HEK293T (cell line): ENCODE measurements at places on chromosomes 5 and 9.

GRCh38 chr5:151205411-151205810 is 18.5 kb downstream of the CCDC69 start:
- DNase-seq: no peak

DNA sequence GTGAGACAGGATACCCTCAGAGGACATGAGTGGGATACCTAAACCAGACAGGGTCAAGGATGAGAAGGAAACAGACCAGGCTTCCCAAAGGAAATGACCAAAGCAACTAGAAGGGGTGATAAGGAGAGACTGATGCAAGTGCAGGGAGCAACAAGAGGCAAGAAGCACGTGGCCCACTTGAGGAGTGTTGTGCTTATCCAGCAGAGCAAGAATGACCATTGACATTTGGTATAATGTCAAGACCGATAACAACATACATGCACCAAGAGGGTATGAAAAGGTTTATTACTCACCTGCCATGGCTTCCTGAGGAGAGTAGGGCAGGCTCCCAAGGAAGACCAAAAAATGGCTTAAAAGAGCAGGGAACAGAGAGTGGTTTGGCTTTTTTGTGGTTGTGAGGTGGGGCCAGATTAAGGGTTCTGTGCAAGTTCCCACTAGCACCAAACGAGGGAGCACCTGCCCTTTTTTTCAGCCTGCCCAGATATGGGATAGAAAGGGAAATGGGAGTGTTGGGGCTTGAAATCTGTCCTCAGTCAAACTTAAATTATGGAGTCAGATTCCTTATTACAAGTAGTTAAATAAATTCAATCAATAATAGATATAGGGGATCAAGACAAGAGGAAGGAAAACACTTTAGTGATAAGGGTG is 513.6 kb downstream of the RASEF start:
- DNase-seq: no peak

GRCh38 chr5:78757269-78758053 is 108.9 kb upstream of the LHFPL2 start:
- DNase-seq: no peak

DNA sequence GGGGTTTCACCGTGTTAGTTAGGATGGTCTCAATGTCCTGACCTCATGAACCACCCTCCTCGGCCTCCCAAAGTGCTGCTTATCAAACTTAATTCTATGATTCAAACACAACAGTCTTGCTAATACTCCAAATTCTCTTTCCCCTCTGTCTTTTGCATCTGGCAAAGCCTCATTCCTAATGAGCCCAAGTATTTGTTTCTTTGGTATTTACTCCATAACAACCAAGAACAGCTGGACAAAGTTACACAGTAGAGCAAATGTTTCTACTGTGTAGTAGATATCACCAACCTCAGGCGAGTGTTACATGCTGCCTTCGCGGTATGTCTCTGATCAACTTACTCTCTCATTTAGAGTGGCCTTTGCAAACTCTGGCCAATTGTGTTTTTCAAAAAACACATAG is 195.8 kb upstream of the KCNN2 start:
- no peak for DNase-seq

- DNase-seq: no peak
Observed at GRCh38 chr5:24142341-24142740, 502.4 kb downstream of the CDH10 start.

DNA sequence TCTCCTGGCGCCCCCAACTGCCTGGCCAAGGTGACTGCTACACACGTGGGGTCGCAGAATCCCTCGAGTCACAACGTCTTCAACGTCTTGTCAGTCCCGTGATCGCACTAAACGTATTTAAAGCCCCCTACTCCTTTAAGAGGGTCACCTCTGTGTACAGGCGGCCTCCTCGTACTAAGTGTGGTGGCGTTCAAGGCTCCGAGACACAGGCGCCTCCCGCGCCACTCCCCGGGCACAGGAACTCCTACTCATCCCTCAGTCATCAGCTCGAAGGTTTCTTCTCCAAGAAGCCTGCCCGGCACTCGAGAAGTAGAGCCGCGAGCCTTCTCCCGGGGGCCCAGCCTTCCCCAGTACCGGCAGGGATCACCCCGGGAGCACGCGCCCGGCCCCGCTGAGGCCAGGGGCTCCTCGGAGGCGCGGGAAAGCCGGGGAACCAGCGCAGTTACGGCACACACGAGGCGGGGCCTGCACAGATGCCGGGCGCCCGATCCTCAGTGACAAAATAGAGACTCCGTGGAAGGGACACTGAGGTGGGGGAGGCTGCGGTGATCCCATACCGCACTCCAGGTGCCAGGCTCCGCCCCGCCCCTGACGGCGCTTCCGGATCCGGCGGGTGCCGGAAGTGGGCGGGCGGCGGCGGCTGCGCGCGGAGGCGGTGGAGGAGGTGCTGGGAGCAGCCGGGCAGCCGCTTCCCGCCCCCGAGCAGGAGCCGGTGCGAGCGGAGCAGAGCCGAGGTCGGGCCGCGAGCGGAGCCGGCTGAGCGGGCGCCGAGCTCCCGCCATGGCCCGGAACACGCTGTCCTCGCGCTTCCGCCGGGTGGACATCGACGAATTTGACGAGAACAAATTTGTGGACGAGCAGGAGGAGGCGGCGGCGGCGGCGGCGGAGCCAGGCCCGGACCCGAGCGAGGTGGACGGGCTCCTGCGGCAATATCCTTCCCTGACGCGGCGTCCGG is 6.9 kb downstream of the ARPC5L start:
- peak; percentile 93 for DNase-seq

GRCh38 chr9:14323985-14324650 is 10.2 kb upstream of the NFIB start:
- DNase-seq: no peak

DNA sequence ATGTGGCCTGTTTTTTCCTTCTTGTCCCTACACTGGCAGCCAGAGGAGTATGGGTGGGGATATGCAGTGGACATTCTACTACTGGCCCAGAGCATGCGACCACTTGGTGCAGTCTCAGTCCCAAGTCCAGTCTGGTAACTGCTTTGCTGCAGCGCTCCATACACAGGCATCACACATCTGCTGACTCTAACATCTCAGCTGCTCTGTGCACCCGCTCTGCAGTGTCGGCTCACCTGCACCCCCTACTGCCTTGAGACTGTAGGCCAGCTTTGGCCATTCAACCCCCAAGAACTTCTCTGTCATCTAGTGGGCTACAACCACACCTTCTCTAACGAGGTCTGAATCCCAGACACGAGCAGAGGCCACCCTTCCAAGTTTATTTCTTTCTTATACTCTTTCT is 46.4 kb upstream of the SLCO6A1 start:
- DNase-seq: peak; percentile 51

DNA sequence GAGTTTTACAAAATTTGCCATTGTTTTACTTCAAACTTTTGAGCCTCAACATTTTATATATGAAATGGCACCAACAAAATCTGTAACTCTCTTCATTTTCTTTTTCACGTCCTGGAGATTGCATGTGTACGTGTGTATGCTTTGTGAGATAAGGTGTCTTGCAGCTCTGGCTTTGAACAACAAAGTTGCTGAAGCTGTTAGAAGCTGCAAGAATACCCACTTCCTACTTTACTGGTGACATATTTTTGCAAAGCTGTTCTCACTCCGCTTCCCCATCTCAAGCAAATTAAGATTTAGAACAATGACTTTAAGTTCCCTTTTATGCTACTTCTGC is 41.8 kb downstream of the FYB1 start:
- no peak for DNase-seq

- DNase-seq: no peak
Observed at GRCh38 chr5:78628270-78628992, 20.1 kb downstream of the LHFPL2 start.

DNA sequence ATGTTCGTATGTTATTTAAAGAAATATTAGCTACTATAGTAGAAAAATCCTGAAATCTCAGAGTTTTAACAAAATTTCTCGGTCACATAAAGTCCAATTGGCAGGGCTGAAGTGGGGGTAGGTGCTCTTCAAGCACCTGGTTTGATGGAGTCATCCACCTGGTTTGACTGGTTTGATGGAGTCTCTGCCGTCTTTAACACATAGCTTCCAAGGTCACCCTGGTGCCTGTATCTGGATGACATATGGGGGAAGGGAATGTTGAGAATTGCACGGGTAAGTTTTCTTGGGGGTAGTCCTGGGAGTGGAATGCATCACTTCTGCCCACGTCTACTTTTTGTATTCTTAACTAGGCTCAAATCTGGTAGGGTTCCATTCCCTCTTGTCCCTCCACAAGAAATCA is 351.2 kb downstream of the SH3GL2 start:
- DNase-seq: no peak

DNA sequence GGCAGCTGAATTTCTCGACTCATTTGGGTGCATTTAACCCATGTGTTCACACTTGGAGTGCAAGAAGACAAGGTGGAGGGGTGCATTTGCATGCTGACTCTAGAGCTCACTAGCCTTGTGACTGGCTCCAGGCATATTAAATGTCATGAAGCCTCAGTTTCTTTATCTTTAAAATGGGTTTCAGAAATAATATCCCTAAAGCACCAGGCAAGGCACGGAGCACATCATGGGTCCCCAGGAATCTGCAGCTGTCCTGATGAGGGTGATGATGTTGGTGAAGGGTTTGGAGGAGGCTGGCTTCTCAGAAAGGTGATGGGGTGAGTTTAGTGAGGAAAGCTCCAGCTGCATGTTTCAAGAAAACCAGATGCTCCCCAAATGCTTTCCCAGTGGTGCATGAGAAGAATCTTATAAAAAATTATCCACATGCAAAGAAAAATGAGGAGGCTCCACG is 14.8 kb downstream of the STC2 start:
- DNase-seq: no peak

- DNase-seq: no peak
Observed at GRCh38 chr9:25954209-25954608, 276.0 kb upstream of the TUSC1 start.

DNA sequence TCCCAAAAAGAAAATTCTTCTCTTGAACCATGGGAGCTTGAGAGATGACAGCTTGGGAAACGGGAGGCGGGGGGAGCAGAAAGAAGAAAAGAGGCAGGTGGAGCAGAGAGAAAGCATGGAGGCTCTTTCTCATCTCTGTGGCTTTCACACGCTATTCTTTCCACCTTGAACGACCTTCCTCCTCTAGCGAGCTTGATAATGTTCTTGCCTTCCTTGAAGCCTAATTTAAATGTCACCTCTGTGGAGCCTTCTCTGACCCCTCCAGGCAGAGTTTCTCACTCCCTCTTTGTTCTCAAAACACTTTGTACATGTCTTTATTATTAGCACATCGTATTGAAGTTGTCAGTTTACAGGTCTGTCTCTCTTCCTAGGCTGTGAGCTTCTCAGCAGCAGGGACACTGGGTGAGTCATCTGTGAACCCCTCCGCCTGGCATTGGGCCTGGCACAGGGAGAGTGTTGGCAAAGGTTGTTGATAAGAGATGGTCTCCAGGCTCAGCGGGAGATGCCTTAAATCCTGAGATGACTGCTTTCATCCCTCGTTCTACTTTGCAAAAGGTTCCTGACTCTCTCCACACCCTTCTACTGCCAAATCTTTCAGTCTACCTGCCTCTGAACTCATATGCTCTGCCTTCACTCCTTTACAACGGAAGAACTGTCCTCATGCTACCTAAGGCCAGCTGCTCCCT is 14.1 kb upstream of the STRBP start:
- no peak for DNase-seq
